Activated T-helper 1 cell treated with anti-CD3 and anti-CD28 coated beads, Interleukin-12 subunit alpha, Interleukin-12 subunit beta, Interleukin-2, Interleukin-4 antibody, amounts not matched to agents 30 ng/mL and 10 ng/mL and 1 ng/mL, durations not matched to agents 14 hours and 24 hours and 36 hours (primary cell): ENCODE measurements at places on chromosomes 7 and 10. TPM values are rescaled to one million over a fixed set of nuclear protein-coding genes. Genes with fewer than 3 reads are reported as not detected.

Gene CDC14C
- total RNA-seq: not detected in 2 replicates

Gene FGFBP3
- total RNA-seq: 2.5 TPM in 2 replicates

DNA sequence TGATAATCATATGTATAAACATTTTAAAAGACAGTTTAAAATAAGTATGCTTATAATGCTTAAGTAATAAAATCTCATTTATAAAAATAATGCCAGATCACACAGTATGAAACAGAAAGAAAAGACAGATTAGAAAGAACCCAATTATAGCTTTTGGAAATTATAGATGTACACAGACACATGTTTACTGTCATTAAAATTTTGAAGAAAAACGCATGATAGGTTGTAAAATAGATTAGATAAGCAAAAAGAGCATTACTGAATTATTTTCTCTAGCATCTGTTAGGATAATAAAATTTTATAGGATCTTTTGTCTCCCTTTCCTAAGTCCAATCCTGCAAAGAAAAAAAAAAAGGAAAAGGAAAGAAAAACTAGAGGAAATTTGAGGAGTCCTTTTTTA is 1107.3 kb upstream of the LRRN3 start:
- no peak for DNase-seq

- DNase-seq: no peak
Measured at GRCh38 chr7:106795084-106795876, 69.8 kb upstream of the PIK3CG start.

DNA sequence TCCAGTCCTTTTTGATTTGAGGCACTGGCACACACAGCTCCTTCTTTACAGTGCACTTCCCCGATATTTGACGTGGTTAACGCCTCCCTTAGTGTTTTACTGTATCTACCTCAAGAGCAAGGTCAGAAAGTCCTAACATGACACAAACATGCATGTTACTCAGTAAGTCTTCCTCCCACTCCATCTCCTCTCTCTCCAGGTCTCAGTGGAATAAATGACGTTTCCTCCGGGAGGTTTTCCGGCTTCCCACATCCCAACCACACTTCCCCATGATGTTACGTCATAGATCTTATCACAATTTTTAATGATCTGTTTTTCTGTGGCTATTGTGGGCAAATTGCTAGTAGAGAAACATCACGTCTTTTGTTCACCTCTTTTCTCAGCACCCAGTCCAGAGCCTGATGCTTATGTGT is 165.7 kb downstream of the PTPN20 start:
- DNase-seq: no peak
